ENCODE measurements at places on chromosomes 7 and 10.

DNA sequence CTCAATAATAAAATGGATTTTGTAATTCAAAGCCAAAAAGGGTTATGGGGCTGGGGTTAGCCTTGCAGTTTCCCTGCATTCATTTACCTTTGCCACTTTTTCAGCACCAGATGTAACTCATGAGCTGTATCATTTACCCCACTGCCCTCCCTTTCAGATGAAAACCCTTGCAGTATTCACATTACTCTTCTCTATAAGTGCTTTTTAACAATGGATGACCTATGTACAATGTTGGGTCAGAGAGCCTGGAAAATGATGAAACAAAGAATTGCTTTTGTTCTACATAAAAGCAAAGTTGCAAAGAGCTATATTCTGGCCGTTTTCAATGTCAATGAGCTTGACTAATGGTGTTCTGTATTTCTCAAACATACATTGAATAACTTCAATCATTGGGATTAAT lies 189.7 kb downstream of the TMEM26 start:
- no peak for DNase-seq

DNA sequence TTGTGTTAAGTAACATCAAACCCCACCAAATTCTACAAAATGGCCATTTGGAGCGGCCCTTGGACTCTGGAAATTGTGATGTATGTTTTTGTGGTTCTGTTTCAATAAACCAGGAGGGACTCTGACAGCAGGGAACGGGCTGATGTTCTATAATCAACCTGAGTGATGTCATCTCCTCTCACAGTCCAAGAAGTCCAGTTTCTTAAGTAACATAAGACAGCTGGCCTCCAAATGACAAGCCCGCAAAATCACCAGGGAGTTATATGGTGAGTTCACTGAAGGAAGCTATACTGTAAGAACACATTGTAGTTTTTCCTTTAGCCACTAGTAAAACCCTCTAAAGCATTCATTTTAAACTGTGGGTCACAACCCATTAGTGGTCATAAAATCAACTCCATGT lies 34.0 kb downstream of the GOT1 start:
- no peak for DNase-seq

DNA sequence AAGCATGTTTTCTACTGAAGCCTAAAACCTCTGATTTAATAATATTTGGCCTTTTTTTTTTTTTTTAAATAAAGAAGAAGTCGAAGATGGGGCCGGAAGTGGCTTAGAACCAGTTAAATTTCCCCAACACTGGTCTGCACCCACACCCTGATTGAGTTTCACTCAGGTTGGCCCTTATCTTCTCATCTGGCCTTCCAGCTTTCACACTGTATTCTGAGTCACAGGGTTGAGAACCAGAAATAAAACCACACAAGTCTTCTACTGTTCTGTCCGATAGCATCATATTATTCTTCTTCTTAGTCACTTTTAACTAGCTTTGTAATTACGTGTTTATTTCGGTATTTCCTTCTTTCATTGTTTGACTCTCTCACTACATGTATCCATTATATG lies 9.9 kb downstream of the ZNF365 start:
- DNase-seq, result peak; percentile 99

- peak; percentile 10 for DNase-seq
Observed at GRCh38 chr10:127612-128432, 7.4 kb upstream of the ZMYND11 start.

All from T-helper 2 cell (primary cell).